Non-pigmented ciliary epithelial cell (primary cell): ENCODE measurements at places on chromosomes 16 and 17.

DNA sequence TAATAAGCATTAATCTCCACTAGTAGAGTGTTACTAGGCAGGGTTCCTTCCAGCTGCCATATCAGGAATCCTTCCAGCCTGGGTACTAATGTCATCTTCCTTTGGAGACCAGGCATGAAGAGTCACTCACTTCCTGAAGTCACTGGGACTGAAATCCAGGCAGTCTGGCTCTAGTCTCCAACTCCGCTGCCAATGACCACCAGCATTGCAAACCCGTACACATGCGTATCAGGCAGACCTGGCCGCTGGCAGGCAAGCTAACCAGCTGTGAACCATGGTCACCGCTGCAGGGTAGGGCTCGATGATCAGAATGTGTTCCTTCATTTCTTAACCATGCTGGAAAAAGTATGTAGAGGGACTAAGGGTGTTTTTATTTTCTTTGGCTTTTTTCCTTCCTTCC, 255.5 kb downstream of the CDH13 start:
- no peak for DNase-seq

GRCh38 chr16:50673496-50674275, 7.4 kb downstream of the SNX20 start:
- DNase-seq = no peak

DNA sequence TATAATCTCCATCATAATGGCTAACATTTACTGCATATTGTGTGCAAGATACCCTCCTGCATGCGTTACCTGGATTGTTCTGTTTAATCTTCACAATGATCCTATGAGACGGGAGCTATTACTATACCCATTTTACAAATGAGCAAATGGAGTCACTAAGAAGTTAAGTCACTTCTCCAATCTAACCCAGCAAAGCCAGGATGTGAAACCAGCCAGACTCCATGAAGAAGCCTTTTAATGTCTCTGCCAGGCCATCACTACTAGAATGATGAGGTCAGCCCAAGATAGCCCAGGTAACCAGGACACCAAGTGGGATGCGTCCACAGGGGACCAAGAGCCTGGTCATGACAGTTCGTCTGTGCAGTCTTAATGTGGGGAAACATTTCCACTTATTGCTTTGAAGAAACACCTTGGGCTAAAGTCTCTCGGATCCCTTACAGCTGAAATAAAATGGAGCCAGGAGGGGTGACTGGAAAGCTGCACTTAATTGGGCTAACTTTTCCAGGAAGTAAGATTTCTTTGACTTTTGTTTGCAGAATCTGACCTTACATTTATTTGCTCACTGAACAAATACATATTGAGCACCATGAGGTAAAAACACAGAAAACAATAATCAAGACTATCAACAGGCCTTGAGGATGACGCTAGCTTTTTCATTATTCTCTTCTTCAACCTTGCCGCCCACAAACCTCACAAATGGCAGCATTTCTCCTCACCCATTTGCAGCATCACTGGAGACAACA, 926 bp upstream of the SHCBP1 start:
- no peak for DNase-seq

GRCh38 chr17:8117980-8118768, at the start of gene ALOXE3:
Gene ALOXE3, minus strand, starts transcription at chr17:8118514. Its CDS starts 524 bp downstream, at chr17:8117990.
- DNase-seq = no peak

GRCh38 chr17:19883537-19884215, 15.9 kb upstream of the ULK2 start:
- no peak for DNase-seq

DNA sequence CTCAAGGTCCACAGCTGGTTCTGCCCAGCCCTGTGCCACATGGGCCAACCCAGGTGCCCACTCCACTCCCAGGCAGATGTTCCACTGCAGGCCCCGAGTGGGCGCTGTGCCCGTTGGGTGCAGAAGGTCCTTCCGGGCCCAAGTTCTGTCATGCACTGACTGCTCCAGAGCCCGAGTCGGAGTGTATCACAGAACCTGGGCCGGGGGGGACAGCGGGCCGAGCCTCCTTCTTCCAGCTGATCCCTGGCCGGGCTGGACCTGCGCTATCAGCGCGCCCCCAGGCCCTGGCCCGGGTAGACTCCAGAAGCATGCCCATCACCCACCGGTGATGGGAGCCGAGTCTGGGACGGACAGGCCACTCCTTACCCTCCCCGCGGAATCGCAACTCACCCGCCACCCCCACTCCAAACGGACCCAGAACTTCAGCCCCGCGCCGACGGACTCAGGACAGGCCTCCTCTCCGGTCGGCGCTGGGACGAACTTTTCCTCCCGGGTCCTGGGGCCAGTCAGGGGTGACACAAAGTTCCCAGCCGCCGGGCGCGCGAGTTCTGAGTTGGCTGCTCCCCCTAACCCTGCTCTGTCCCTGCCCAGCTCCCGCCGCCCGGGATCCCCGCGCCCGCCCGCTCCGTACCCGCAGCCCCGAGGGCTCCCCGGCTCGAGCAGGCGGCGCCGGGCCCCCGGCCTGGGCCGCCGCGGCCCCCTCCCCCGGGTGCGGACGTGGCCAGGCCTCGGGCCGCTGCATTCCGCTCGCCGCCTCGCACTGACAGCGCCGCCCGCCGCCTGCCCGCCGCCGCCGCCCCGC, at the start of gene COPZ2:
Gene COPZ2 (minus strand): TSS at position 762 of the 802 bp plus-strand sequence. CDS start 20 bp downstream, at position 742.
- DNase-seq = no peak

DNA sequence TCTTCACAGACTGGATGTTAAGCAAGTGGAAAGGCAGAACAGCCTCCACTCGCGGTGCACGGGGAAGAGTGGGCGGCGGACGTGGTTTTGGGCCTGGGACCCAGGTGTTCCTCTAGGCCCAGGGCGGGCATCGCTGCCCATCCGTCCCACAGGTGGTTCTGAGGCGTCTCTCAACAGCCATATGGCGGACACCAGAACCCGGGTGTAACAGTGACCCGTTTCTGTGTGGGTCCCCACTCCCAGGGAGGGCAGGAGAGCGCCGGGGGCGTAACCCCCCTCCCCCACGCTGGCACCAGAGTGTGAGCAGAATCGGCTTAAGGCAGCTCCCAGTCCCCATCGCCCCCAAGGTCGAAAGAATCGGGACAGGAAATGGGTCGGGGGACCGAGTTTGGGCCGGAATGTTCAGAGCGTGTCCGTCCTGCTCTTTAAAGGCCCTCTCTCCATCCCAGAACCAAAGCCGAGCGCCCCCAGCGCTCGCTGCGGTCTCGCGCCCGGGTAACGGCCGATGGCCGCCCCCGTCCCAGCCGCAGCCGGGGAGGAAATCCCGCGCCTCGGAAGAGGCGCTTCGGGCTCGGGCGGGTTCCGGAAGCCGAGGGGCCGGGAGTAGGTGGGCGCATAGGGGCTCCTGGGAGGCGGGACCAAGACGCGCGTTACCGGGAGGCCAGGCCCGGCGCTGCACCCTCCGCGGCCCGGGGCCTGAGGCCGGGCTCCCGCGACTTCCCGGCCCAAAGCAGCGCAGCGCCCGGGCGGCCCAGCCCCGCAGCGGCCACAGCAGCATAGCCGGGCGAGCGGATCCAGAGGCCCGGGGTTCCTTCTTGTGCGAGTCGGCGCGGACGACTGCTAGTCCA, at the start of gene TK2:
Gene TK2 (minus strand): TSS at position 839 of the 848 bp plus-strand sequence. CDS start 61 bp downstream, at position 778.
- no peak for DNase-seq

DNA sequence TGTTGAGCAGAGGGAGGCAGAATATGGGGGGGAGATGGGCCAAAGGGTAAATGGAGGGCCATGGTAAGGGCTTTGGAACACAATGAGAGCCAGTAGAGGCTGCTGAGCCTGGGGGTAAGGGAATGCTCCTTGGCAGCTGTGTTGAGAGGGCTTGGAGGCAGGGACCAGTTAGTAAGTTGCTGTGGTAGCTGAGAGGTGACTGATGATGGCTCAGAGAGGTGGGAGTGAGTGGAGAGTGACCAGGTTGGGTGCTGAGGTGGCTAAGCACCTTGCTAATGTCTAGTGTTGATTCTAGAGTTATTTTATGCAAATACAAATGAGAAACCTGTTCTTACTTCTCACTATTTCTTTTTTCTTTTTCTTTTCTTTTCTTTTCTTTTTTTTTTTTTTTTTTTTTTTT, 10.8 kb downstream of the SBK1 start:
- DNase-seq = no peak

DNA sequence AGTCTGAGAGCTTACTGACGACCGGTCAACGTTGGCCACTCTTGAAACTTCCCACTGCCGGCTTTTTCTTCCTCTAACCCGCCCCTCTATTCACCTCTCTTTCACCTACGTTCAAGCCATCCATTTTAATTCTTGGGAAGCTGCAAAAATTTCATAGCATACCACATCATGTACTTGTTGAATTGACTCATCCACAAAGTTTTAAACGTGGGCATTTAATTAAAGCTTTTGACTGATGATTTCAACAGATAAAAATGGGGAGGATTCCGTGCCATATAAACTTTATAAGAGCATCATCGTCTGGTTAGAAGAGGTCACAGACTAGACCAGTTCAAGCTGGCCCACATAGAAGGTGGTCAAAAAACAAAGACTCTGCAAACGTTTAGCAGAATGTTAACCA, 22.5 kb downstream of the VPS53 start:
- DNase-seq = peak; percentile 72

DNA sequence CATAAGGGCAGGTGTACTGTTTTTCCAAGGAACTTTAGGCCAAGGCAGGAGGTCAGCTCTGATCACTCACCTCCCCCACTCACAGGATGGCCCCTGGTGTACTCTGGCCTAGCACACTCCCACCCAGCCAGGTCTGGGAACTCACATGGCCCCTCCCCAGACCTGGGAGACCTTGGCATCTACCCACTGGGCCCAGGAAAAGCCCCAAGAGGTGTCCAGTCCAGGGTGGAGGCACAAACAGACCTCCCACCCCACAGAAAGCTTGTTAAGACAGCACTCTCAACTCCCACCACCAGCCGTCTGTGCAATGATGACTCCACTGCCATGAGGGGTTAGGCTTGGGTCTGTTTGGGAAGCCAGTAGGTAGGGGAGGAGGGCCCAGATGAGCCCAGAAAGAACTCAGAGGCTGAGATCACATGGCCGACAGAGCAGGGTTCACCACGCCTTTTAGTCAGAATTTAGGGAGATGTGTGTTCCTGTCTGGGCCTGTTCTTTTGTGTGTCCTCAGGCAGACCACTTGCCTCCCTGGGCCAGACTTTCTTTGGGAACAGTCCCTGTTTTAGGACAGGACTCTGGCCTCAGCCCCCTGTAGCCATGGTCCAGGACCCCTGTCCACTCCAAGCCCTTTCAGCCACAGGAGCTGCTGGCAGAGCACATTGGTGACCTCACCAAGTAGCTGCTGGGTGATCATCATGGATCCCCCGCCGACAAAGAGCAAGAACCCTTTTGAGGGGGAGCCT, 12.1 kb upstream of the CBFB start:
- DNase-seq = no peak

DNA sequence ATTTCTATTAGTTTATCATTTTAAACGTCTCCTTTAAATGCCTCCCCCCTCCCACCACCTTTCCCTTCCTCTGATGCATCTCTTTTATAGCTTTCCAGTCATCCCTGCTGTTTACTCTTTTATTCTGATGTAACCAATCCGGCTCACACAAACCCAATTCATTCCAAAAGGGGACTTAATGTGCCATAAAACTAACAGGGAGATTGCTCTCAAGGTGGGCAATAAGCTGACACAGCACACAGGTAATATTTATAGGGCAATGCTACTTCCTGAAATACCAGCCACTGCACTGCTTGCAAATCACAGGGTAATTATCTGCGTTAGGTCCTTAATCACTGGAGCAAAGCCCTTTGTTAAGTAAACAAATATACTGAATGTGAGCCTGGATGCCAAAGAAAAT, 23.3 kb upstream of the CA10 start:
- no peak for DNase-seq

- DNase-seq = no peak
Observed at GRCh38 chr16:47979616-47980182, 176.1 kb downstream of the ABCC12 start.
